ENCODE measurements at places on chromosomes 7 and 10. TPM values are rescaled to one million over a fixed set of nuclear protein-coding genes. Genes with fewer than 3 reads are reported as not detected.
A peak's percentile ranks its signal among the peaks of the same experiment; 100 is the strongest.

NUTM2D gene
- total RNA-seq, result 10.9 TPM

DNA sequence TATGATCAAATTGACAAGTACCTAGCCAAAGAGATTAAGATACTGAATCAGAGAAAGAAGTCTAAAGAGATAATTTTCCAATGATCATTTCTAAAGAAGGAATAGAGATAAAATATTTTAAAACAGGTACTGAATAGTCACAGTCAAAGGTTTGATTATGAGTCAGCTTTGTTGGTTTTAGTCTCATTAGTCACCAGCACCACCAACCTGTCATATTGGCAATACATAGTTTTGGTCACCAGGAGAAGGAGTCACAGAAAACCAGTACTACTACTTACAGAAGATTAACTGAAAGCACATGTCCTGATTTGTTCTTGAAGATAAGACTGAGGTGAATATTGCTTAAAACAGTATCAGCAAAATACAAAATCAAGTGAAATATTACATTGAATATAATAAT, 34.6 kb downstream of the ZEB1 start:
- DNase-seq, result no peak
- H3K4me3 ChIP-seq, result no peak overlapping the region
- no peaks in the 10 kb centered on the region for H3K36me3 ChIP-seq
- peaks cover 5% of the 10 kb centered on the region for H3K4me1 ChIP-seq
- peak overlapping the region; percentile 35 for H3K27ac ChIP-seq

GRCh38 chr7:6164491-6164890, 107.9 kb downstream of the CYTH3 start:
- no peaks in the 10 kb centered on the region for H3K27me3 ChIP-seq
- DNase-seq, result no peak
- H3K4me1 ChIP-seq, result peaks cover 33% of the 10 kb centered on the region
- H3K27ac ChIP-seq, result peak overlapping the region; percentile 92
- no peak overlapping the region for H3K4me3 ChIP-seq

TCF7L2 gene
- total RNA-seq, result 8.2 TPM

DNA sequence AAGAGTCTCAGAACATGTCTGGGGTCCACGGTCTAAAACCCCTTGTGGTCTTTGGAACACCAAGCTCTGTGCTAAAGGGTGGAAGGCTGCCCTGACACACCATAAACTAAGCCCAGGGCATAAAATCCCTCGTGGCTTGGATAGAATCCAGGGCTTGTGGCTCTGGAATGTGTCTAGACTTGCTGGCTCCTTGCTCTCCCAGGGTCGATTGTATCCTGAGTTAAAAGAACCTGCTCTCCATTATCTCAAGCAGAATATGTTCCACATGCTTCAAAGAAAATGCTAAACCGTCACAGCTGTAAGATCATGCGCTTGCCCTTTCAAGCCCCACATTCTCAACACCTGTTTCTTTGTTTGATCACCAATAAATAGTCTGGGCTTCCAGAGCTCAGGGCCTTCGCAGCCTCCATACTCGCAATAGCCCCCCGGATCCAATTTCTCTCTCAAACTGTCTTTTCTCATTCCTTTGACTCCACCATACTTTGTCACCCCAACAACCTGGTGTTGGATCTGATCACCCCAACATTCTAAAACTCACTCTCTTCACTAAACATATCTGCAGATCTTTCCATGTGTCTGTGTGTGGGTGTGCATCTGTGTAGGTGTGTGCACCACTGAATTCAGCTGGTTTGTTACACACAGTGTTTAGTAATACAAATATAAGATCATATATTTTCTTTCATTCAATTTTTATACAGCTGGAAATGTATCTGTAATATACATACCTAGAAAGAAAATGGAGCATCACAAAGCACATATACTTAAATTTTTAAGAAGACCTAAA, 238.5 kb downstream of the ZMYND11 start:
- peak overlapping the region; percentile 76 for H3K27ac ChIP-seq
- no peaks in the 10 kb centered on the region for H3K27me3 ChIP-seq
- peaks cover under 1% of the 10 kb centered on the region for H3K36me3 ChIP-seq
- no peak overlapping the region for H3K4me3 ChIP-seq
- peaks cover 37% of the 10 kb centered on the region for H3K4me1 ChIP-seq
- DNase-seq, result no peak

Data from ascending aorta (tissue), 2 donors.